ENCODE measurements at places on chromosomes 2 and 18.

GRCh38 chr18:59358414-59358711 is 702 bp downstream of the LMAN1 start:
- no peak for DNase-seq

- no peak for DNase-seq
These were observed 44.4 kb downstream of the EN1 start for GRCh38 chr2:118803012-118803411.

DNA sequence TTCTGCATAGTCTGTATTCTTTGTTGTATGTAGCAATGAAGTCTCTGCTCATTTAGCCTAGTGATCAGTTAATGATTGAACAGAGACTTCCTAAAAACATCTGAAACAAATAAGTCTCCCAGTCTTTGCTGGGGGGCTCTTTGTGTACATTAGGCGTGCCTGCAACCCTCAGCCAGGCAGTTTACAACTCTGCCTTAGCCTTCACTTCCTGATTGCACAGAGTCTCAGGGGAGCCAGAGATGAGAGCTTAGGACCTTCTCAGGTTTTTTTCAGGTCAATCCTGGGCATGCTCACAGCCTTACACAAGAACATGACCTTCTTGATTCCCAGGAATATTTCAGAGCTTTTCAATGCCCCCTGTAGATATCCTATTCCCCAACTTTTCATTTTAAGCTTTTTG is 44.0 kb upstream of the BIN1 start:
- no peak for DNase-seq

- DNase-seq, result no peak
These were observed 748.7 kb upstream of the CHAC2 start for GRCh38 chr2:53018825-53019425.
